ENCODE measurements at places on chromosomes 6 and 20.
A peak's percentile ranks its signal among the peaks of the same experiment; 100 is the strongest.

- DNase-seq, result no peak
Observed at GRCh38 chr6:4522453-4522852, 253.8 kb upstream of the CDYL start.

- DNase-seq, result peak; percentile 81
Observed at GRCh38 chr6:169499848-169500247, 202.0 kb downstream of the WDR27 start.

GRCh38 chr6:156832669-156833068 is 55.5 kb downstream of the ARID1B start:
- DNase-seq, result no peak

DNA sequence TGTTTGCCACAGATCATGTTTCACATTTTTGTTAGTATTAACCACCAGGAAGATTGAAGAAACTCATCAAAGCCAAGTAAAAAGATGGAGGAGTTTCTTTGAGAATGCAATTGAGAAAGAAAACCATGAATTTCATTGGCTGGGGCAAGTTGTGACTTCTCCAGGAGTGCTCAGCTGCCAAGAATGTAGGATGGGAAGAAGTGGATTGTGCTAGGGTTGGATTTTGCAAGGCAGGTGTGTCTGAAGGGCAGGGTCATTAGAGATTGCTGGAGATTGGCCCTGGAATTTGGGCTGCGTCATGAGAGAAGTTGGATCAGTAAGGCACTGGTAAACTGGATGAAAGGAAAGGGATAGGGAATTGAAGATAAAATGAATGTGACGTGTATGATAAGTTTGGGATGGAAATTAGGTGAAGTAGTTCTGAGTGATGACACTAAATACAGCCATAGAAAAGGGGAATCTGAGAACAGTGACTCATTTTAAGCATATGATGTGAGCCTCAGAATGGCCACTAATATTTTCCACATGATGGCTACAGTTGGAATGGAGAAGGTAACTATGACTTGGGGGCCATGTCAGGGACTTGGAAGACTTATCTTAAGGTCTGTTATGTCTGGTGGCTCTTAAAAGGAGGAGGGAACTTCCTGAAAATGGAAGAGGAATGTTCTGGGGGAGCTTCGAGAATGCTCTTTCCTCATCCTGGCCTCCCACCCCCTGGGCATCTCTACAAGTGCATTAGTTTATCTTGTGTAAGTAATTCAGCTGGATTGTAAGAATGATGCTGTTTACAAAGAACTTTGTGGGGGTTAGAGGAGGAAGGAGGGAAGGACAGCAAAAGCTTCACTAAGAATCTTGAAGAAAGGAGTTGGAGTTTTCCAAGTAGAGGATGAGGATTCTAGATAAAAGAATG is 27.8 kb upstream of the ERVFRD-1 start:
- DNase-seq, result no peak
